ENCODE measurements at places on chromosomes 12 and 14.

GRCh38 chr12:89542912-89543592 lies 17.2 kb upstream of the POC1B start:
- peak; percentile 75 for DNase-seq

DNA sequence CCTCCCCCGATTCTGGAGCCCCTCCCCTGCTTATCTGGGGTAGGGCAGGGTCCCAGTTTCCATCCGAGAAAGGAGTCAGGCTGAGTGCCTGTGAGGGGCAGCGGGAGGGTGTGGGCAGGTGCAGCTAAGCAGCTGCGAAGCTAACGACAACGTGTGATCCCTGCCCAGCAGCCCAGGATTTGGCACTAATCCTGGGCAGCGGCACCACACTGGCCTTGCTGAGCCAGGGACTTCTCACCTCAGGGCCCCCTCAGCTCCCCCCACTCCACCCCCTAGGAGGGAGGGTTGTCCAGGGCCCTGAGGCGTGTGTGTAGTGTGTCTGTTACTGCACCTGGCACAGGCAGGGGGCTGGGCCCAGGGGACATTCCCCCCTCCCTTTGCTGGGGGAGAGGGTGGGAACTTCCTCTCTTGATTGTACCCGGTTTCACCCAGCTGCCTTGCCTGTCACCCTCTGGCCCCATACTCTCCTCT lies 1.8 kb downstream of the SMIM41 start:
- DNase-seq, result no peak

- no peak for DNase-seq
Observed at GRCh38 chr12:110600254-110600653, 13.7 kb upstream of the TCTN1 start.

DNA sequence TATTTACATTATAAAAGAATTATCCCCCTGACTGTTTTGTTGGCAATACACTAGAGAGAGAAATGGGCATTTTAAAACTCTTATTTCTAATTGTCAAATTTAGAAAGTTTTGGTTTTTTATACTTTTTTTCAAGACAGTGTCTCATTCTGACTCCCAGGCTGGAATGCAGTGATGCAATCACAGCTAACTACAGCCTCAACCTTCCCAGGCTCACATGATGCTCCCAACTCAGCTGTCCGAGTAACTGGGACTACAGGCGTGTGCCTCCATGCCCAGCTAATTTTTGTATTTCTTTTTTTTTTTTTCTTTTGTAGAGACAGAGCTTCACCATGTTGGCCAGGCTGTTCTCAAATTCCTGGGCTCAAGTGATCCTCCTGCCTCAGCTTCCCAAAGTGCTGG lies 8.3 kb upstream of the OR11H6 start:
- no peak for DNase-seq

- DNase-seq, result no peak
Observed at GRCh38 chr14:34700622-34701130, 13.7 kb downstream of the CFL2 start.

DNA sequence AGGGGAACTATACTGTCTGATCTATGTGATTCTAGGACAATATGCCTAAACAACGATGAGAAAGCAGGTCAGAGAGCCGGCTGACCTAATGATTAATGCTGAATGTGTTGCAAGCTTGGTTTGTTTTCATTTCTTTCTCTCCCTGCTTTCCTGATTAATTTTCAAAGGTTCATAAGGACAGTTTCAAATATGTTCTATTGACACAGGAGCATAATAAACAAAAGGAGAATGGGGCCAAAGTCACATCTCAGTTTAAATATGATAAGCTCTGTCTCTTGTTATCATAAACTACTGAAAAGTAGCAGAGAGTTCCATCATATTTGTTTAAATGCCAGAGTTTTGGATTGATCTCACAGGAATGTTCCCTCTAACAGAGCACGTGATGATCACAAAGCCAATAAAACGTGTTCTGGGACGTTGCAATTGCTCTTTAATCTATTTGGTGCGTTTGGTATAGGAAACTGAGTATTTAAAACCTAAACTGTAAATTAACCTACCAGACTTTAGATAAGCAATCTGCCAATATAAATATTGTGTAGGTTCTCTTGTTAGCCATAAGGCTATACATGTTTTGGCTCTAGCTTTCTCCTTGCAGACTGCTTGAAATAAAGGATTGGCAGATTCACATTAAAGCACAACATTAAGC lies 3.7 kb upstream of the HSD17B6 start:
- no peak for DNase-seq

GRCh38 chr12:66066137-66066928 lies 64.2 kb downstream of the LLPH start:
- no peak for DNase-seq

DNA sequence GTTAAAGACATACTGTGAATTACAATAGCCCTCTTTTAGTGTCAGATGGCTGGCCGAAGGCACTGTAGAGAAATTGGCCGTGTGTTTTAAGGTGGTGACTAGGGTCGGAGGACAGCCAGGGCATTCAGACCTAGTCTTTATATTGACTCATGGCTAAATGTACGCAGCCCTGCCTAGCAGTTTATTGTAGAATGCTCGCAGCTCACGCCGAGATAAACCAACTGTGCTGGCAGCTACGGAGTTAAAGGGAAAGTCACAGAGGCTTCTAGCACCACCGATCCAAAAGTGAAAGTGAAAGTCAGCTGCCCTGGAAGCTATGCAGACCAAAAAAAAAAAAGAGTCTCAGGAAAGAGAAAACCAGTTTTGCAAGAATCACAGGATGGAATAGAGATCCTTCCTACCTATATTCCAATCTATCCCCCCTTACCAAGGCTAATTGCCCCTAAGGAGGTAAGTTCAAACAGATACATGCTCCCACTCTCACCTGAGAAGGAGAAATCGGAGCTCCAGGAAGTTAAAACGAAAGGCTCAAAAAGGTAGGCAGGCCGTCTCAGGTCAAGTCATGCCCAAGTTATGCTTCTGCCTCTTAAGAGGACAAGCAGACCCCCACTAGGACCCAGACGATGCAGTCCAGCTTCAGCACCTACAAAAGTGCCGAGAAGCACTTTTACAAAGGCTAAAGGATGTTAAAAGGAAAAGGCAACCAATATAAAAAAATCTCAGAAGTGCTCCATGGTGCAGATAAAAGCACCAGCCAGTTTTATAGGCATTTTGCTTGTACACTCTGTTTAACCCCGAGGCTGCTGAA lies 24.8 kb downstream of the KLRK1 start:
- DNase-seq, result peak; percentile 80

- DNase-seq, result peak; percentile 75
Observed at GRCh38 chr14:105487986-105488777, 1.5 kb downstream of the CRIP1 start.

DNA sequence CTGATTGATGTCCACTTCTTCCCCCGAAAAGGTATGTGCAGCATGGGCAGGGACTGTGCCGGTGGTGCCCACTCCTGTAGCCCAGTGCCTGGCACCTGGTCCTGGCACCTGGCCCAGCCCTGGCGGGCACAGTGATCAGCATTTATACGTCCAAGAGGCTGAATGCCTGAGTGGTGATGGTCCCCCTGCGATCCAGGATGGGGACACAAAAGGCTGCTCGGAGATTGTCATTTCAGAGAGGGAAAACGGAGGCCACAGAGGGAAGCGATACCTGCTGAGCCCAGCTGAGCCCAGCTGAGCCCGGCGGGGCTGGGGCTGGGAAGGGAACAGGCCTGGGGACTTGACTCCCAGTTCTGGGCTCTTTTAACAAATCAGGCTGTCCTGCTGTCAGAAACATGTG lies 55.8 kb downstream of the PRIMA1 start:
- no peak for DNase-seq

DNA sequence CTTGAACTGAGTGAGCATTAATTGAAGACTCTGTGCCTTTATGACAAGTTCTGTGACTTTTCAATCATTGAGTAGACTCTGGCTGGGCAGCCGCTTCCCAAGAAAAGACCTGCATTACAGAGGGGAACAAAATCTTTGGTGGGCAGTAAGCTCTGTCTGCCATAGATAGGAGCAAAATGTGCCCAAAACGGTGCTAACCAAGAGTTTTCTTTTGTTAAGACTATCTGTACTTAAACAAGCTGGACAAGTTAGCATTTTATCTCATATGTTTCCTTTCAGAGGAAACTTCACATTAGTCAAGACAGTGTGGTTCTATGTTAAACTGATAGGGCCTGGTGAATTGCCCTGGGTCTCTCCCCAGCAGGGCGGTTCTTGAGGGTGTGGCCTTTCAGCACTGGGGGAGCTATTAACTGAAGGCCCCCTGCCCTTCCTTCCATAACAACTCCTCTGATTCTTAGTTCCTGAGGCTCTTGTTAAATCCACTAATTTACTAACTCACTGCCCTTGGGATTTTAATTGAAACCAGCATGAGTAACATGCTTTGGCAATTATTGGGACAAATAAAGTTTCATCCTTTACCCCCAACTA lies 219.6 kb downstream of the KTN1 start:
- DNase-seq, result no peak

DNA sequence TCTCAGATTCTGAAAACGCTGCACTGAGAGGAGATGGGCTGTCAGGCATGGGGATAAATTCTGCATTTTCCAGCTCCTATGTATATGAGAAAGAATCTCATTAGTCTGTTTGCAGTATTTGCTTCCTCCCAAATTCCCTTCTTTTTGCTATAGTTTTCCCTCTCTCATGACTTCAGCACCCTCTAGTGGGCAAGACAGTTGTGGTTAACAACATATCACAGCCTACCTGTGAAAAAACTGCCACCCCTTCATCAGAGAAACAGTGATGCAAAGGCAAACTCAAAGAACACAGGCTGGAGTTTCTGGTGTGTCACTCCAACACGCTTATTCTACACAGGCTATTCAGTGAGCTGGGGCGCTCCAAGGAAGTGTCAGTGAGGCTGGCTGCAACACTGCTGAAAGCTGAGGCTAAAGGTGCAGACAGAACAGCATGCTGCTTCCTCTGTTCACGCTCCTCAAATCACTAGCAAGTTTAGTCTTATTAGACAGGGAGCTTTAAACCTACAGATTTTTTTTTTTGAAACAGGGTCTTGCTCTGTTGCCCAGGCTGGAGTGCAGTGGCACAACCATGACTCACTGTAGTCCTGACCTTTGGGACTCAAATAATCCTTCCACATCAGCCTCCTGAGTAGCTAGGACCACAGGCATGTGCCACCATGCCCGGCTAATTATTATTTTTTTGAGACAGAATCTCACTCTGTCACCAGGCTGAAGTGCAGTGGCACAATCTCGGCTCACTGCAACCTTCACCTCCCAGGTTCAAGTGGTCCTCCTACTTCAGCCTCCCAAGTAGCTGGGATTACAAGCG lies 19.3 kb downstream of the ZC2HC1C start:
- DNase-seq, result no peak

DNA sequence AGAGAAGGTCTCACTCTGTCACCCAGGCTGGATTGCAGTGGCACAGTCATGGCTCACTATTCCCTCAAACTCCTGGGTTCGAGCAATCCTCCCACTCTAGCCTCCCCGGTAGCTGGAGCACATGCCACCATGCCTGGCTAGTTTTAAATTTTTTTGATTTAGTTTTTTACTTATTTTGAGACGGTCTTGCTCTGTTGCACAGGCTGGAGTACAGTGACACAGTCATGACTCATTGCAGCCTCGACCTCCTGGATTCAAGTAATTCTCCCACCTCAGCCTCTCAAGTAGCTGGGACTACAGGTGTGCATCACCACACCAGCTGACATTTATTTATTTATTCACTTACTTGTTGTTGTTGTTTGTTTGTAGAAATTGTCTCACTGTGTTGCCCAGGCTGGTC lies 22.2 kb upstream of the DIP2B start:
- DNase-seq, result no peak

DNA sequence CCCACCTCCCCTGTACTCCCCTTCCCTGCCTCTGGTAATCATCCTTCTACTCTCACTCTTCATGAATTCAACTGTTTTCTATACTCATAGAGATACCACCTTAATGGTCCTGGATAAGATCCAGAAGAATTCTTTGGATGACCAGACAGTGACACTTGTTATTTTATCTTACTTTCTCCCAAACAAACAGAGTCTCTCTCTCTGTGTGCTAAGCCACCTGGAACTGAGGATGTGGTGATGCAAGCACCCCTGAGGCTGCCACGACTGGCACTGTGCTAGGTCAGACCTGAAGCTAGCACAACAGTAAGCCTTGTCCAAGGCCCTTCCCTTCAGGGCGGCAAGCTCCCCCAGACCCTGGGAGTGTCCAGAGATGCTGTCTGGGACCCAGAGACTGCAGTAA lies 250.2 kb downstream of the C12orf50 start:
- DNase-seq, result no peak

DNA sequence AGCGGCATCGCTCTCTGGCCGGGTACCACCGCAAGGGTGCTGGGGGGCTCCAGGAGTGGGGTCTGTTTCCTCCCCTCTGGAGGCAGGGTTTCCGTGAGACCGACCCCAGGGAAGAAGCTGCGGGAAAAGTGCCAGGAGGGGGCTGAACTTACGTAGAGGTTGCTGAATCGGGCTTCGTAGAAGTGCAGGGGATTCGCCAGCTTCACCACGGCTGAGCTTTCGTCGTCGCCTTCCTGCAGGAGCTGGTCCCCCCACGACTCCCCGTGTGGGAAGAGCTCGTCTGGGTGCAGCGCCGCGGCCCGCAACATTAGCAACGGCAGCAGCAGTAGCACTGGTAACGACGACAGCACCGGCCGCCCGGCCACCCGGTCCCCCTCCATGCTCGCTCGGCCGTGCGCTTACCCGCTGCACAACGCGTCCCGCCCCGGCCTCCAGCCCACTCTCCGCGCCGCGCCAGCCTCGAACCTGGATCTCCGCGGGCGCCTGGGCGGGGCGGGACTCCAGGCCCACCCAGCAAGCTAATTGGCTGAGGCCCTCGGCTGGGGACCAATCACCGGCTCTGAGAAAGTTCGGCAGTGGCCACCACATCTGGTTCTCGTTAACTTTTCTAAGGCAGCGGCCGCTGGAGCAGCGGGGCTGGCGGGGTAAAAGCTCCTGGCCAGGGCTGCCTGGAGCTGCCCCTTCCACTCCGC lies at the start of gene NID2:
Gene NID2 (minus strand): TSS at position 445 of the 692 bp plus-strand sequence. CDS start 65 bp downstream, at position 380.
- DNase-seq, result peak; percentile 82

DNA sequence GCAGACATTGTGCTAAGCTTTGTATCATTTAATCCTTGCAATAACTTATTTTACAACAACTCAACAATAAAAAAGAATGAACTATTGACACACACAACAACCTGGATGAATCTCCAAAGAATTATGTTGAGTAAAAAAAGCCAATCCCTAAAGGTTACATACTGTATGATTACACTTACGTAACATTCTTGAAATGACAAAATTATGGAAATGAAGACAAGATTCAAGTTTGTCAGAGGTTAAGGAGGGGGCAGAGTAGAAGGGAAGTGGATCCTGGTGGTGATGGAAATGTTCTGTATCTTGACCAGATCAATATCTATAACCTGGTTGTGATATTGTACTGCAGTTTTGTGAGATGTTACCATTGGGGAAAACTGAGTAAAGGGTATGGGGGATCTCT lies 63.2 kb upstream of the LMNTD1 start:
- DNase-seq, result no peak

- peak; percentile 83 for DNase-seq
Observed at GRCh38 chr12:120439646-120440247, 1.8 kb downstream of the COX6A1 start.

DNA sequence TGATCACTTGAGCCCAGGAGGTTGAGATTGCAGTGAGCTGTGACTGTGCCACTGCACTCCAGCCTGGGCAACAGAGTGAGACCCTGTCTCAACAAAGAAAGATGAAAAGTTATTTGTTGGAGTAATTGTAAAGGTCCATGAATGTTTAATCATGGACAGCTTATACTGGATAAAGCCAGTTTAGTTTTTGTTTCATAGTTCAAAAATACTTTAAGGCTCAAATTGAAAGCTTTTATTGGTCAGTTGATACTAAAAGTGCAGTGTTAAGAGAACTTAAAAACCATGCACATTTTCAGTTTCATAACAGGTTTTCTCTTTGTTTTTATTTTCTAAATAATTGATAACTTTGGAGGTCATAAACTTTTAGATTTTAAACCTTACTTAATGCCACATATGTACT lies 108.4 kb downstream of the MON2 start:
- DNase-seq, result no peak

GRCh38 chr14:32587461-32587860 lies 258.4 kb downstream of the AKAP6 start:
- DNase-seq, result no peak

Data from activated CD8-positive, alpha-beta memory T cell treated with anti-CD3 and anti-CD28 coated beads for 24 hours (primary cell).